Stomach (tissue), 19 donors: ENCODE measurements at places on chromosomes 6 and 20.
A peak's percentile ranks its signal among the peaks of the same experiment; 100 is the strongest.

GRCh38 chr6:75624988-75625387 lies 23.3 kb downstream of the SENP6 start:
- H3K4me3 ChIP-seq, result no peak overlapping the region
- no peak overlapping the region for H3K27ac ChIP-seq
- peaks cover 6% of the 10 kb centered on the region for H3K36me3 ChIP-seq
- H3K4me1 ChIP-seq, result peaks cover 36% of the 10 kb centered on the region
- H3K27me3 ChIP-seq, result no peaks in the 10 kb centered on the region
- no peak for DNase-seq

- DNase-seq, result peak; percentile 34
These were observed 4.1 kb upstream of the ZKSCAN8 start for GRCh38 chr6:28137505-28137981.

- no peaks in the 10 kb centered on the region for H3K4me1 ChIP-seq
- H3K27me3 ChIP-seq, result no peaks in the 10 kb centered on the region
- H3K4me3 ChIP-seq, result no peak overlapping the region
These were observed 83.3 kb upstream of the ID4 start for GRCh38 chr6:19753826-19754225.

DNA sequence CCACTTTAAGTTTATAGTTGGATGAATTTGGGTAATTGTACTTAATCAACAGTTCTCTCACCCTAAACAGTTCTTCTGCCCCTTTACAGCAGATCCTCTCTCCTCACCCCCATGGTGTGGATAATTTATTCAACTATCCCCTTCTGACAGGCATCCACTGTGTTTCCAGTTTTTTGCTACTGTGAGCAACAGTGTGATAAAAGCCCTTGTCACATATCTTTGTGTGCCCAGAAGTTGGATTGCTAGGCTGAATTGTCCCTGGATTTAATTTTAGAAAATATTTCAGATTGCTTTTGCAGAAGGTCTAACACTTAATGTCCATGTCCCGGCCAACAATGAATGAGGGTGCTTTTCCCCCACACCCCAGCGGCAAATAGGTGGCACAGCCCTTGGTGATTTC lies 30.5 kb upstream of the SCUBE3 start:
- H3K27me3 ChIP-seq, result no peaks in the 10 kb centered on the region
- no peak for DNase-seq
- H3K27ac ChIP-seq, result no peak overlapping the region
- H3K36me3 ChIP-seq, result no peaks in the 10 kb centered on the region
- H3K4me3 ChIP-seq, result no peak overlapping the region

- H3K4me1 ChIP-seq, result peaks cover 20% of the 10 kb centered on the region
- no peak overlapping the region for H3K4me3 ChIP-seq
- H3K27ac ChIP-seq, result no peak overlapping the region
- DNase-seq, result peak; percentile 33
- H3K36me3 ChIP-seq, result no peaks in the 10 kb centered on the region
These were observed 37.9 kb downstream of the AGPAT4 start for GRCh38 chr6:161235776-161236633.

- no peak overlapping the region for H3K27ac ChIP-seq
- DNase-seq, result no peak
- H3K4me1 ChIP-seq, result no peaks in the 10 kb centered on the region
- H3K4me3 ChIP-seq, result no peak overlapping the region
- H3K36me3 ChIP-seq, result no peaks in the 10 kb centered on the region
These were observed 71.5 kb upstream of the TGM3 start for GRCh38 chr20:2224368-2224639.

GRCh38 chr6:169510871-169511270 lies 191.0 kb downstream of the WDR27 start:
- H3K4me1 ChIP-seq, result no peaks in the 10 kb centered on the region
- no peaks in the 10 kb centered on the region for H3K27me3 ChIP-seq
- no peak overlapping the region for H3K4me3 ChIP-seq
- no peak overlapping the region for H3K27ac ChIP-seq
- no peak for DNase-seq

- DNase-seq, result no peak
- H3K4me1 ChIP-seq, result no peaks in the 10 kb centered on the region
- no peaks in the 10 kb centered on the region for H3K36me3 ChIP-seq
- H3K27ac ChIP-seq, result no peak overlapping the region
These were observed 58.8 kb upstream of the LTV1 start for GRCh38 chr6:143784316-143784715.

DNA sequence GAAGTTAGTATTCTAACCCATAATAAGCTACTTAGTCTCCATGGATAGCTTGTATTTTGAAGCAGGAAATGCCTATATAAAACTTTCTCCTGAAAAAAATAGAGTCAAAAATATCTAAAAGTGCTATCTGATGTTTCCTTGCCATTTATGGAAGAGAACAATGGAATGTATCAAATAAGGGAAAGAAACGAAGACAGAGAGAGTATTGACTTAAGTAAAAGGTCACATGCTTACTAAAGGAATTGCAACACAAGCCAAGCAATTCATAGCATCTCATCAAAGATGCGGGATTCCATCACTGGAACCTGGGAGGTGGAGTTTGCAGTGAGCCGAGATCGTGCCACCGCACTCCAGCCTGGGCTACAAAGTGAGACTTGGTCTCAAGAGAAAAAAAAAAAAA lies 112.9 kb upstream of the DTNBP1 start:
- DNase-seq, result no peak
- H3K4me1 ChIP-seq, result no peaks in the 10 kb centered on the region
- H3K4me3 ChIP-seq, result no peak overlapping the region
- no peaks in the 10 kb centered on the region for H3K27me3 ChIP-seq

DNA sequence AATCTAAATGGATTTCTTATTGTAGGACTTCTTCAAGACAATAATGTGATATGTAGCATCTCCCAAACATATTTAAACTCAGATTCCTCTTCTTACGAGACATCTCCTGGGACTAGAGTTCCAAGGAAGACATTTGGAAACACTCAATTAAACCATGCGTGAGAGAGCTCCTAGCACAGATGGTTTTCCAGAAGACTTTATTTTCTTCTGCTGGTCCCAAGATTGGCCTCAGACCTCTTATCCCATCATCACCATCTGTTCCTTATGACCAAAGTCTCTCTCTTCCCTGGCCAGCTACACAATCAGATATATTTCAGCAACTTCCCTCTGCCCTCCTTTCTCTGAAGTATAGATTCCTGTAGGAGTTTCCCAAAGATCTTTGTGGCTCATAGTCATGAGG lies 93.2 kb upstream of the JARID2 start:
- no peaks in the 10 kb centered on the region for H3K27me3 ChIP-seq
- no peak overlapping the region for H3K4me3 ChIP-seq
- H3K27ac ChIP-seq, result no peak overlapping the region
- H3K36me3 ChIP-seq, result no peaks in the 10 kb centered on the region
- no peaks in the 10 kb centered on the region for H3K4me1 ChIP-seq

- no peaks in the 10 kb centered on the region for H3K27me3 ChIP-seq
- peak; percentile 32 for DNase-seq
- H3K36me3 ChIP-seq, result no peaks in the 10 kb centered on the region
- no peaks in the 10 kb centered on the region for H3K4me1 ChIP-seq
These were observed 253.6 kb upstream of the RAB32 start for GRCh38 chr6:146289816-146290588.

GRCh38 chr6:21163838-21164180 lies 429.7 kb upstream of the SOX4 start:
- no peaks in the 10 kb centered on the region for H3K27me3 ChIP-seq
- no peaks in the 10 kb centered on the region for H3K4me1 ChIP-seq
- H3K36me3 ChIP-seq, result no peaks in the 10 kb centered on the region

- no peak overlapping the region for H3K27ac ChIP-seq
- no peak for DNase-seq
- H3K4me3 ChIP-seq, result no peak overlapping the region
- no peaks in the 10 kb centered on the region for H3K27me3 ChIP-seq
- no peaks in the 10 kb centered on the region for H3K36me3 ChIP-seq
These were observed 201.7 kb upstream of the RREB1 start for GRCh38 chr6:6905961-6906518.

- no peaks in the 10 kb centered on the region for H3K27me3 ChIP-seq
- H3K27ac ChIP-seq, result no peak overlapping the region
- H3K4me1 ChIP-seq, result no peaks in the 10 kb centered on the region
- peaks cover 100% of the 10 kb centered on the region for H3K36me3 ChIP-seq
- no peak overlapping the region for H3K4me3 ChIP-seq
These were observed 37.0 kb downstream of the TMEM181 start for GRCh38 chr6:158596861-158597260.

DNA sequence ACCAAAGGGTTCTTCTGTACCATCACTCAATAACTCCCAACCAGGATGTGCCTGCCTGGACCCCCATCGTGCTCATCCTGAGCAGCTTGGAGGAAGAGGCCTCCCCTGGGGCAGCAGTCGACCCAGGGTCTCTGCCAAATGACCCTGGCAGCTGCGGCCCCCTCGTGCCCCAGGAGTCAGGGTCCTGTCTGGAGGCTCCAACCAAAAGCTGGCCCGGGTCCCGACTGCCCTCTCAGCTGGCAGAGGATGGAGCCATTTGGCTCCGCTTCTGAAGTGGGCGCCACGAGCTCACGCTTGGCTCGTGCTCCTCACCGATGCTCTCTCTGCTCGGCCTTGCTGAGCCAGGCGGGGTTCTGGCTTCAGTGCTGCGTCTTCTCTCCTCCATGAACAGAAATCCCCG lies 56.8 kb downstream of the TFAP2C start:
- H3K4me1 ChIP-seq, result peaks cover 5% of the 10 kb centered on the region
- no peak overlapping the region for H3K4me3 ChIP-seq
- peaks cover 11% of the 10 kb centered on the region for H3K27me3 ChIP-seq
- H3K36me3 ChIP-seq, result no peaks in the 10 kb centered on the region
- DNase-seq, result no peak

- no peak overlapping the region for H3K4me3 ChIP-seq
- no peak overlapping the region for H3K27ac ChIP-seq
These were observed 224.4 kb downstream of the BCAS1 start for GRCh38 chr20:53845980-53846379.
